Transverse colon (tissue), 4 donors: ENCODE measurements at places on chromosomes 1 and 21. TPM values are rescaled to one million over a fixed set of nuclear protein-coding genes. Genes with fewer than 3 reads are reported as not detected.

The PROX1 gene
- total RNA-seq = 16.1 TPM

- DNase-seq = no peak
- H3K27ac ChIP-seq = no peak overlapping the region
- H3K4me3 ChIP-seq = no peak overlapping the region
- H3K27me3 ChIP-seq = no peaks in the 10 kb centered on the region
- no peaks in the 10 kb centered on the region for H3K4me1 ChIP-seq
Measured at GRCh38 chr21:30146558-30147282, 19.9 kb downstream of the CLDN17 start.

The TRIM17 gene
- total RNA-seq = not detected

- H3K4me3 ChIP-seq = no peak overlapping the region
- H3K27me3 ChIP-seq = no peaks in the 10 kb centered on the region
- no peak overlapping the region for H3K27ac ChIP-seq
- no peak for DNase-seq
- H3K4me1 ChIP-seq = peaks cover 37% of the 10 kb centered on the region
Measured at GRCh38 chr1:61224609-61225008, 142.2 kb downstream of the NFIA start.

GRCh38 chr21:42505090-42505726 is 8.4 kb upstream of the SLC37A1 start:
- no peak overlapping the region for H3K4me3 ChIP-seq
- no peak for DNase-seq
- H3K36me3 ChIP-seq = no peaks in the 10 kb centered on the region
- H3K27ac ChIP-seq = no peak overlapping the region
- no peaks in the 10 kb centered on the region for H3K4me1 ChIP-seq

DNA sequence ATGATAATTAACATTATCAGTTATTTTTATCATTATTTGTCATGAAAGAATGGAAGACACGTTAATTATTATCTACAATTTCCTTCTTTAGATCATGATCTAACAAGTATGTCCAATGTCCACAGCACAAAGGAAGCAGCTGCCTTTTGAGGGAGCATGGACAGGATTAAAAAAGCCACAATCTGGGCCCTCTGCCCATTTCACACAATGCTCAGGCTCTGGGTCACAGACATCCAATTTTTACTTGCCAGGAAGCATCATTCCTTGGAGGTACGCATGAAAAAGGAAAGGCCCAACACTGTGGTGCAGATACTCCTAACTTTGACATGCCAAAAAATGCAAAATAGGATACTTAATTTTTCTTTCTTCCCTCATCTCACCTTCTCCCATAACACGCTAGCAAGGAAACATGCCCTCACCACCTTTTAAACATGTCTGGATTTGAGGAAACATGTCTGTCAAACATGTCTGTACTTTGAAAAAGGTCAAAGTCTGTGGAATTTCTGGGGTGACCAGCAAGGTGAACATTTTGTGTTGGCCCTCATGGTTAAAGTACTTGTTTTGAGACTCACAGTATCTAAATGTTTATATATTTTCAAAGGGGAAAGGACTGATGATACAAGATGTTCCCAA is 40.0 kb downstream of the GADD45A start:
- H3K27ac ChIP-seq = peak overlapping the region; percentile 24
- DNase-seq = no peak
- no peaks in the 10 kb centered on the region for H3K36me3 ChIP-seq

- peak overlapping the region; percentile 41 for H3K4me3 ChIP-seq
- H3K27ac ChIP-seq = peak overlapping the region; percentile 66
- peaks cover 11% of the 10 kb centered on the region for H3K27me3 ChIP-seq
- no peaks in the 10 kb centered on the region for H3K36me3 ChIP-seq
- no peak for DNase-seq
Measured at GRCh38 chr1:148264374-148265276, 112.5 kb upstream of the NBPF11 start.

GRCh38 chr1:3478187-3478586 is 23.7 kb downstream of the ARHGEF16 start:
- no peaks in the 10 kb centered on the region for H3K36me3 ChIP-seq
- H3K27ac ChIP-seq = no peak overlapping the region
- DNase-seq = no peak
- H3K27me3 ChIP-seq = no peaks in the 10 kb centered on the region

GRCh38 chr1:43067977-43068751 is 103.9 kb downstream of the EBNA1BP2 start:
- H3K27me3 ChIP-seq = peaks cover 13% of the 10 kb centered on the region
- H3K4me3 ChIP-seq = peak overlapping the region; percentile 24
- H3K36me3 ChIP-seq = no peaks in the 10 kb centered on the region
- peaks cover 7% of the 10 kb centered on the region for H3K4me1 ChIP-seq

GRCh38 chr1:205913451-205914154 is 29.7 kb downstream of the SLC26A9 start:
- H3K4me1 ChIP-seq = no peaks in the 10 kb centered on the region
- no peak for DNase-seq
- peaks cover 10% of the 10 kb centered on the region for H3K27me3 ChIP-seq
- no peak overlapping the region for H3K4me3 ChIP-seq

GRCh38 chr1:1943834-1944570 is 24.9 kb upstream of the TMEM52 start:
- H3K4me1 ChIP-seq = no peaks in the 10 kb centered on the region
- DNase-seq = peak; percentile 54
- no peak overlapping the region for H3K4me3 ChIP-seq
- peaks cover 26% of the 10 kb centered on the region for H3K27me3 ChIP-seq

- H3K27ac ChIP-seq = no peak overlapping the region
- H3K4me1 ChIP-seq = no peaks in the 10 kb centered on the region
- no peaks in the 10 kb centered on the region for H3K27me3 ChIP-seq
Measured at GRCh38 chr1:50508040-50508586, 84.9 kb upstream of the DMRTA2 start.

The ASCL5 gene
- not detected for total RNA-seq

- H3K4me1 ChIP-seq = no peaks in the 10 kb centered on the region
- H3K27me3 ChIP-seq = no peaks in the 10 kb centered on the region
- DNase-seq = peak; percentile 11
- H3K27ac ChIP-seq = peak overlapping the region; percentile 15
- no peaks in the 10 kb centered on the region for H3K36me3 ChIP-seq
Measured at GRCh38 chr1:244154872-244155531, 103.9 kb downstream of the ZBTB18 start.

DNA sequence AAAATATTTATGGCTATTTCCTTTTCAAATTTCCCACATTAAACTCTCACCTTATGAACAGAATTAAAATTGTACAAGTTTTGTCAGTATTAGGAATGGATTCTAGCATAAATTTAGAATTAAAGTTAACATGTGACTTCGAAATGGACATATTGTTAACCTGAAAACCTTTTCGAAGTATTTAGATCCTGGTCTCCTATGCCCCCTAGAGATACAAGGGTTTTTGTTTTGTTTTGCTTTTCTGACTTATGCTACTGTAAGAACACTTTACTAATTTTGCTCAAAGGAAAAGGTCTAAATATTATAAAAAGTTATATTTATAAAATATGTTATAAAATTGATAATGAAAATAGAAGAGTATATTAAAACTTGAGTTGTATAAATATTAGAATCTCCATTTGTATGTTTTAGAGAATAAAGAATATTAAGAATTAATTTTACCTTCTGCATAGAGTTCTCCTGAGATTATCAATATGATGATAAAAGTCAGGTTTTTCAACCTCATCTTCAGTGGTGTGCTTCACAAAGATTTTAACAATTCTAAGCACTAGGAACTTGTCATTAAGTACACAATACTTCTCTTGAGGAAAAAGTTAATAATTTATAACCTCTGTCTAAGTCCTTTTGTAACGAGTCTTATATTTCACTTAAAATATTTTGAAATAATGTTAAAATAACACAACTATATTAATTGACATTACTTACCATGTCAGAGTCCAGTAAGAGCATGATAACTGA is at the start of gene F13B:
TSS of gene F13B (minus strand) at position 542 of the 738 bp plus-strand sequence. CDS start at position 505, 37 bp downstream.
- H3K4me3 ChIP-seq = no peak within 1 kb of the TSS
- no peak within 1 kb of the TSS for H3K27ac ChIP-seq
- H3K4me1 ChIP-seq = no peaks in the 10 kb centered on the region
- no peaks in the 10 kb centered on the region for H3K27me3 ChIP-seq
- DNase-seq = no peak

DNA sequence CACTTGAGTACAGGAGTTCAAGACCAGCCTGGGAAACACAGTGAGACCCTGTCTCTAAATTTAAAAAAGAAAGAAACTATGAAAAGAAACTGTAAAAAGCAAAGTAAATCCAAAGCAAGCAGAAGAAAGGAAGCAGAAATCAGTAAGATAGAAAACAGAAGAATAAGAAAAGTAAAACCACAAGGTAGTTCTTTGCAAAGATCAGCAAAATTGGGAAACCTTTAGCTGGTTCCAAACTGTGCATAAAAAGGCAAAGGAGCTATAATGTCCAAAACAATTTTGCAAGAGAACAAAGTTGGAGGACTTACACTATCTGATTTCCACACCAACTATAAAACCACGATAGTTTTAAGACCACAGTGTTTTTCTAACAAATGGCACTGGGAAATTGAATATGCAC is 218.8 kb downstream of the RPS6KC1 start:
- H3K27ac ChIP-seq = no peak overlapping the region
- peaks cover 7% of the 10 kb centered on the region for H3K4me1 ChIP-seq

- H3K27ac ChIP-seq = no peak overlapping the region
- no peak for DNase-seq
- no peaks in the 10 kb centered on the region for H3K27me3 ChIP-seq
- no peak overlapping the region for H3K4me3 ChIP-seq
- H3K36me3 ChIP-seq = no peaks in the 10 kb centered on the region
Measured at GRCh38 chr1:169309178-169310166, 58.1 kb downstream of the NME7 start.

The TACSTD2 gene
- total RNA-seq = 0.55 TPM

DNA sequence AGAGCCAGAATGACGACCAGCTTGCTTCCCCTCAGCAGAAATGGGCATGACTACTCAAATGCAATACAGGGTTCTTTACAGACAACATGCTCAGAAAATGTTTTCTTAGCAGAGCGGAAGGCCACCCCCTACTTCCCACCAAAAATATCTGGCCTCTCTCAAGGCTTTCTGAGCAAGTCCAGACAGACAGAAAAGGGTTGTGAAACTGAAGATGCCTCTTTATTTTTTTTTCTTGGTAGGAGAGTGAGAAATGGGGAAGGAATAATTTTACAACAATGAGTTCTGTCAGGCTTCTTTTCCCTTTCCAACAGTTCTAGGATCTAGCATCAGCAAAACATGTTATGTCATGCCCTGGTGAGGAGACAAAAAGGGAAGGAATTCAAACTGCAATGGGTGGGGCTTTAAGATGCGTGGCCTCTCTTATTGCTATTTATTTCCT is 172.0 kb upstream of the CAMK1G start:
- H3K4me3 ChIP-seq = no peak overlapping the region
- no peak for DNase-seq
- no peaks in the 10 kb centered on the region for H3K4me1 ChIP-seq
- H3K27ac ChIP-seq = peak overlapping the region; percentile 28
- H3K27me3 ChIP-seq = no peaks in the 10 kb centered on the region

- no peaks in the 10 kb centered on the region for H3K36me3 ChIP-seq
- no peak overlapping the region for H3K27ac ChIP-seq
- no peak overlapping the region for H3K4me3 ChIP-seq
Measured at GRCh38 chr1:233045588-233045987, 95.2 kb downstream of the NTPCR start.

The CASQ2 gene
- 7.9 TPM for total RNA-seq

GRCh38 chr21:36783612-36784374 is 84.9 kb downstream of the SIM2 start:
- no peaks in the 10 kb centered on the region for H3K36me3 ChIP-seq
- no peaks in the 10 kb centered on the region for H3K27me3 ChIP-seq
- DNase-seq = no peak

GRCh38 chr1:146035048-146035423 is 13.5 kb upstream of the HJV start:
- no peaks in the 10 kb centered on the region for H3K27me3 ChIP-seq
- H3K36me3 ChIP-seq = no peaks in the 10 kb centered on the region
- peak overlapping the region; percentile 2 for H3K4me3 ChIP-seq
- H3K4me1 ChIP-seq = peaks cover 8% of the 10 kb centered on the region

DNA sequence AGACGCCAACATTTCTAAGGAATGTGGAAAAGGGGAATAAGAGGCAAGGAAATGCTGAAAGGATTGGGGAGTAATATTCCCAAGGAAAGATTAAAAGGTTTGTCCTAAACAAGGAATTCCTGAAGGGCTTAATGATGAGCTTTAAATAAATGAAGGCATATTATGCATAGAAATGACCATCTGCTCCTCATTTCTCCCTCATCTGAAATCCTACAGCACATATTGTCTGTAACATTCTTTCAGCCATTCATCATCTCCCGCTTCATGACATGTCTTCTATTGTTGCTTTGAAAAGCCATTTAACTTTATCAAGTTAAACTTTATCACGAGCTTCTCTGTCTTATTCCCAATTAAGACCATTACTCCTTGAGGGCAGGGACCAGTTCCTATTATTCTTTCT is 608.7 kb upstream of the PLXNA2 start:
- H3K27ac ChIP-seq = no peak overlapping the region
- no peak overlapping the region for H3K4me3 ChIP-seq
- no peaks in the 10 kb centered on the region for H3K27me3 ChIP-seq
- DNase-seq = no peak
- H3K4me1 ChIP-seq = no peaks in the 10 kb centered on the region

The CFHR3 gene
- total RNA-seq = 0.32 TPM

GRCh38 chr1:229136822-229137221 is 134.1 kb upstream of the RAB4A start:
- no peaks in the 10 kb centered on the region for H3K36me3 ChIP-seq
- no peaks in the 10 kb centered on the region for H3K4me1 ChIP-seq
- no peak for DNase-seq
- no peaks in the 10 kb centered on the region for H3K27me3 ChIP-seq
- no peak overlapping the region for H3K4me3 ChIP-seq

GRCh38 chr21:43904331-43904781 is 39.3 kb downstream of the AGPAT3 start:
- H3K4me3 ChIP-seq = no peak overlapping the region
- no peak overlapping the region for H3K27ac ChIP-seq
- no peak for DNase-seq
- H3K36me3 ChIP-seq = peaks cover 5% of the 10 kb centered on the region
- no peaks in the 10 kb centered on the region for H3K27me3 ChIP-seq

The ANKRD34A gene
- not detected for total RNA-seq

DNA sequence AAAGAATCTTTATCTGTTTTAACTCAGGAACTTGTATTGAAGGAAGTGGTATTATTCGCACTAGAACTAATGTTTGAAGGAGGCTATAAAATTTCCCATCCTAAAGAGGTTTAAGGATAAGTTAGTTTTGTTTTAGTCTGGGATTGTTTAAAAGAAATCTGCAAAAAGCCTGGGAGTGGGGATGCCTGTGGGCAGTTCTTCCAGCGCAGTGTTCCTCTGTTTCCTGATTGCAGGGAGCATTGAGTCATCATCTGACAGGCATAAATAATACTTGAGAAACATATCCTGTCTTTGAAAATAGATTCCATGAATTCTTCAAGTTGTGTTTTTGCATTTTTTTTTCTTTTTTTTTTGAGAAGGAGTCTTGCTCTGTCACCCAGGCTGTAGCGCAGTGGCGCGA is 350.8 kb upstream of the PTBP2 start:
- H3K27ac ChIP-seq = no peak overlapping the region
- no peak overlapping the region for H3K4me3 ChIP-seq
- no peaks in the 10 kb centered on the region for H3K36me3 ChIP-seq
- no peaks in the 10 kb centered on the region for H3K27me3 ChIP-seq
- no peak for DNase-seq

GRCh38 chr1:58722967-58723366 is 23.1 kb upstream of the MYSM1 start:
- no peaks in the 10 kb centered on the region for H3K27me3 ChIP-seq
- no peak overlapping the region for H3K27ac ChIP-seq
- no peaks in the 10 kb centered on the region for H3K4me1 ChIP-seq
- H3K4me3 ChIP-seq = no peak overlapping the region
- no peak for DNase-seq
